ENCODE measurements at places on chromosomes 11 and 22. TPM values are rescaled to one million over a fixed set of nuclear protein-coding genes. Genes with fewer than 3 reads are reported as not detected.

DNA sequence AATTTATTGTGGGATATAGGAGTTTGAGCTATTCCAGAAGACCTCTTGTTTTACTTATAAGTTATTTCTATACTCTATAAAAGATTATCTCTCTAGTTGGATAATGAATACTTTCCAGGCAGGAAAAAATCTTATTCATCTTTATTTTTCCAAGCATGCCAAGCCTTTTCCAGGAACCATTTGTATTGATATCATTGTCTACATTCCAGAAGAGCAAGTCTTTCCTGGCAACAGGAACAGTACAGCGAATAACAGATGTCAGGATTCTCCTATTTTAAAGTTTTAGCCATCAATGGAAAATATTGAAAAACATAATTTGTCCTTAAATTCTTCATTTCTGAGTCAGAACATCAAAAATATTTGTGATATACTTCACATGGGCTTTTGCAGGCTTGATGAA lies 5.2 kb upstream of the NXPE1 start:
- DNase-seq, result no peak
- H3K36me3 ChIP-seq, result no peaks in the 10 kb centered on the region
- no peak overlapping the region for H3K4me3 ChIP-seq
- H3K4me1 ChIP-seq, result no peaks in the 10 kb centered on the region
- H3K27me3 ChIP-seq, result no peaks in the 10 kb centered on the region

The KIF18A gene
- total RNA-seq, result 2.6 TPM

The OR8D4 gene
- total RNA-seq, result not detected

The KCNA4 gene
- not detected for total RNA-seq

GRCh38 chr11:120061036-120061760 lies 76.7 kb downstream of the TRIM29 start:
- H3K27ac ChIP-seq, result no peak overlapping the region
- peaks cover under 1% of the 10 kb centered on the region for H3K36me3 ChIP-seq
- no peak for DNase-seq
- H3K4me3 ChIP-seq, result no peak overlapping the region
- H3K4me1 ChIP-seq, result peaks cover 15% of the 10 kb centered on the region

The TEX54 gene
- 1.0 TPM for total RNA-seq

DNA sequence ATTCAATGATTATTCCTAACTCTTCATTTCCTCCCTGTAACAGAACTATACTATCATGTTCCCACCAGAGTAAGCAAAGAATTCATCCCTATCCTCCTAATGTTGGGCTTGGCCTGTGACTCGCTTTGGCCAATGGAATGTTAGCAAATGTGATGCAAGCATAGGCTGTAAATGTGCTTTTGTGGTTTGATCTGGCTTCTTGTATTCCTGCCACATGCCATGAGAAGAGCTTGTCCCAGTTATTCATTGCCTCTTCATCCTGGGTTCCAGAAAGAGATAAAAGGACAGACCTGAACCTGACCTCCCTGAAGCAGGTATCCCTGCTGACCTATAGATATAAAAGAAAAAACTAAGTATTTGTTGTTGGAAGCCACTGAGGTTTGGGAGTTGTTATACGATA lies 51.0 kb downstream of the SYTL2 start:
- no peaks in the 10 kb centered on the region for H3K36me3 ChIP-seq
- H3K4me3 ChIP-seq, result no peak overlapping the region
- DNase-seq, result no peak
- H3K4me1 ChIP-seq, result no peaks in the 10 kb centered on the region
- H3K27ac ChIP-seq, result no peak overlapping the region

The ATL3 gene
- total RNA-seq, result 9.4 TPM

The TRIM21 gene
- total RNA-seq, result 8.3 TPM

- DNase-seq, result no peak
- no peaks in the 10 kb centered on the region for H3K36me3 ChIP-seq
- no peaks in the 10 kb centered on the region for H3K4me1 ChIP-seq
- no peaks in the 10 kb centered on the region for H3K27me3 ChIP-seq
- H3K4me3 ChIP-seq, result no peak overlapping the region
Observed at GRCh38 chr11:122398167-122398566, 257.4 kb upstream of the UBASH3B start.

DNA sequence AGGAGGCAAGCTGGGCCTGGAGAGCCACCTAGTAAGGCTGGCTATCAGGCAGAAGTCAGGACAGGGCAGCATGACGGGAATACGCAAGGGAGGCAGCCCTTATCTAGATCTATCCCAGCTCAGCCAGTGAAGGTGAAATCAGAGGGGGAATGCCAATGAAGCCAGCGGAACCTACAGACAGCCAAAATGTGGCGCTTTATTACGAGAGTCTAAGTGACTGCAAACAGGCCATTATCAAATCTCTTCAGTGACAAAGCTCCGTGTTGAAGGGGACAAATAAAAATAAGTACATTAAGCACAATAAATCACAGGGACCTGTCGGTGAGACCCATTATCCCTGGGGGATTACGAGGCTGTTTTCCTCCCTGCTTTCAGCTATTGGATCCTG lies 22.8 kb downstream of the LARGE1 start:
- DNase-seq, result no peak
- no peak overlapping the region for H3K27ac ChIP-seq
- peaks cover 26% of the 10 kb centered on the region for H3K4me1 ChIP-seq

DNA sequence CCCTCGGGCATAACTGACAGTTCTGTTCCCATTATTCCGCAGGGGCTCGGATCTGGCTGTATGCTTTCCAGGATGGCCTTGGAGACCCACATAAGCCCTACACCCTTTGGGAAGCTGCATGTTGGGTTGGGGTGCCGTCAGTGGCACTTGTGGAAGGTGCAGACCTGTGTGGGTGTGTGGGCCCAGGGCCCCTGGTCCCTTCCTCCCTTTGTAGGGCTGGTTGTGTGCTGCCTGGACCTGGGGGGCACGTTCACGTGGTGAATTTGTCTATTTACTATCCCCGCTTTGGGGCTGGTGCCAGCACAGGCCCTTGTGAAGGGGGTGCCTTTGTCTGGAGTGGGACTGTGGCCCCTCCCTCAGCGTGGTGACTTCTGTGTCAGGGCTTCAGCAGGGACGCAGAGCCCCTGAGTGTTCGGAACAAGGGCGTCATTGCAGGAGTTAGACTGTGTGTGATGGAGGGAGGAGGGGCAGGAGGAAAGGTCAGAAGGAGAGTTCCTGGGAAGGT lies 15.0 kb upstream of the PPP6R3 start:
- peaks cover 8% of the 10 kb centered on the region for H3K27me3 ChIP-seq
- H3K36me3 ChIP-seq, result no peaks in the 10 kb centered on the region
- H3K27ac ChIP-seq, result no peak overlapping the region

DNA sequence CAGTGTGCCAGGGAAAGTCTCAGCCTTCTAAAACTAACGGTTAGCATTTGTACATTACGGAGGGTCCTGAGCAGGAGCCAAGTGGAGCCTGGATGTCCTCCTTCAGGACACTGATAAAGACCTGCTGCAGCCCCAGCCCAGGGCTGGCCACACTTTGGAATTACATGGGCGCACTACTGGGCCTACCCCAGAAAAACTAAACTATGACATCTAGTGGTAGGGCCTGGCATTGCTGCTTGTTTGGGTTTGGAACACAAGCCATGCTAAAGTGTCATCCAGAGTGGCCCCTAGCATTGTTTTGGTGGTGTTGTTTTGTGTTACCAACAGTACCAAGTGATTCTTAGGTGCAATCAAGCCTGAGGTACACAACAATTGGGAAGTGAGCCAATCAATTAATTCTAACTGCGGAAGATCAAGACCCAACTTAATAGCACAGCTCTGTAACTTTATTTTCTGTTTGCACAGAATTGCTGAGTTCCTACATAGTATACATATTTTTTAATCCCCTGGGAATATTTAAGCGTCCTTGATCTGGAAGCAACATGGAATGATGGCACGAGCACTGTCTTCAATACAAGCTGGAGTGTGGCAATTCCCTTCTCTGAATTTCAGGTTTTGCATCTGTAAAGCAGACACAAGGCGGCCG lies 340.7 kb downstream of the LARGE1 start:
- H3K27ac ChIP-seq, result no peak overlapping the region
- no peak overlapping the region for H3K4me3 ChIP-seq
- no peaks in the 10 kb centered on the region for H3K4me1 ChIP-seq
- H3K27me3 ChIP-seq, result peaks cover 3% of the 10 kb centered on the region

DNA sequence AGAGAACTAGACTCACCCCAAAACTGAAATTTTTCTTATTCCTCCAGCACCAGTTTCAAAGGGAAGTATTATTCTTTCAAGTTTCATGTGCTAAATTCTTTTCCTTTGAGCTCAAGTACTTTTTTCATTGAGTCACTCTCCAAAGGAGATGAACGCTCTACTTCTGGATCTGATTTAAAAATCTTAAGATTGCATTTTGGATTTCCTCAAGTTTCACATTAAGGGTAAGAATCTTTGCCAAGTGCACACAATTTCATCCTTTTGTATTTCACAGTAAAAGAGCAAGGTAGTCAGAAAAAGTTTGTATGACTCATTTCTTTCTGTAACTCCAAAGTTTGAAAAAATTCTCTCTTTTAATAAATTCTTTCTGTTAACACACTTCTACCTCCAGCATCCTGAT lies 435.5 kb downstream of the RAB38 start:
- H3K27me3 ChIP-seq, result no peaks in the 10 kb centered on the region
- DNase-seq, result no peak
- H3K4me1 ChIP-seq, result no peaks in the 10 kb centered on the region
- no peaks in the 10 kb centered on the region for H3K36me3 ChIP-seq
- H3K4me3 ChIP-seq, result no peak overlapping the region
- no peak overlapping the region for H3K27ac ChIP-seq

The LDHAL6A gene
- not detected for total RNA-seq

The PANX3 gene
- not detected for total RNA-seq

The ANO5 gene
- total RNA-seq, result 5.4 TPM

The WNT7B gene
- total RNA-seq, result 0.37 TPM

DNA sequence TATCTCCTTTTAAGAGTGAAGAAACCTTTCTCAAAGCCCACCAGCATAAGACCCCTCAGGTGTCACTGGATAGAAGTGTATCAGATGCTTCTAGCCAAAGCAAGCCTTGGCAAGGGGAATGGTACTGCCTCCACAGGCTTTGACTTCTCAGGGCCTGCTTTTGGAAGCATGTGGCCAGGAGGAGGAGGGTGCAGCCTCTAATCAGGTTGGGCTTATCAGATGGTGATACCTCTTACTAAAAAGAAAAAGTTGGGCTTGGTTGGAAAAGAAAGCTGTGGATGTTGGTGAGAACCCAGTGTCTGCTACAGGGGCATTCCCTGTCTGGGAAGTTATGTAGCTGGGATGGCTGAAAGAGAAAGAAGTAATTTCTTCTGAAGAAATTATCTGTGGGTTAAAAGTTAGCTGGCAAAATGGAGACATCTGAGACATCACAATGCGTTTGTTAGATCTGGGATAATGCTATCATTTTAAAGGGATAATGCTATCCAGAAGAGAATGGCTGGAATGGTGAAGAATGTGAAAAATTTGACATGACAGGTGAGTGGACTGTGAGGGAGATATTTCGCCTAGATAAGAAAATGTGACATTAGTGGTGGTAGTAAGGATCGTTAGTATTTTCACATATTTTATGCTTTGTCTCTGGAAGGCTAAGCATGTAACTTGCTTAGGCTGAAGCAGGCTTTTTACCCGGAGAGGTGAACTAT lies 7.2 kb downstream of the APLP2 start:
- no peak overlapping the region for H3K4me3 ChIP-seq
- no peak overlapping the region for H3K27ac ChIP-seq
- no peaks in the 10 kb centered on the region for H3K36me3 ChIP-seq
- H3K27me3 ChIP-seq, result no peaks in the 10 kb centered on the region

DNA sequence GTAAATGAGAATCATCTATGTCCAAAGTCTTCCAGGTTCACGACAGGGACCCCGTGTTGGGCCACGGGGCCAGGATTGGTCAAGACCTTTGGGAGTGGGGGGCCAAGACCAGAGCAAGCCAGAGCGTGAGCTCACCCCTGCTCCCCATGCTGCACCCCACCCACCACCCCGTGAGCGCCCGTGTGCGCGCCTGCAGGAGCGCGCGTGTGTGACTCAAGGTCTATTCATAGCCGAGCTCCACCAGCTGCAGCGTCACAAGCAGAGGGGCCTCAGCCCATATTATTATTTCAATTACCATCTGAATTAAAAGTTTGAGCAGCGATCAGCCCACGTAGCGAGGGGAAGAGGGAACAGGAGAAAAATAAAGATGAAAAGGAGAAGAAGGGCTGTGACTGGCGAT lies 5.2 kb downstream of the KCNJ4 start:
- H3K36me3 ChIP-seq, result no peaks in the 10 kb centered on the region
- peaks cover 1% of the 10 kb centered on the region for H3K4me1 ChIP-seq
- DNase-seq, result no peak
- no peak overlapping the region for H3K4me3 ChIP-seq
- no peak overlapping the region for H3K27ac ChIP-seq

DNA sequence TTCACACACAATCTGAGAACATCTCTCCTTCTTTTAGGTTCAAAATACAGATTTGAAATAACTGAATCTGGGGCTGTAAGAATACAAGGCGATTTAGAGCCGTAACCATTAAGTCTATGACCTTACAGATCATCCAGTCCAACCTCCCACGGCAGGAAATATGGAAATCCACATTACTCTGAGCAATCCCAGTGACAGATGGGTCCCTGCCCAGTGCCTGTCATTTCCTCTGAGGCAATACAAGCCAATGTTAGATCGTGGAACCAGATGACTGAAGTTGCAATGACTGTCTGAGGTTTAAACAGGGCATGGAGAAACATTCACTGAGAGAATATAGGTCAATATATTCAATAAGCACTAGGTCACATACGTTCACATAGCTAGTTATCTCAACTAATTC lies 77.4 kb upstream of the OR5AK2 start:
- no peak for DNase-seq
- no peak overlapping the region for H3K4me3 ChIP-seq
- no peak overlapping the region for H3K27ac ChIP-seq

- no peak overlapping the region for H3K4me3 ChIP-seq
- H3K4me1 ChIP-seq, result no peaks in the 10 kb centered on the region
- DNase-seq, result no peak
- peaks cover 2% of the 10 kb centered on the region for H3K27me3 ChIP-seq
- H3K27ac ChIP-seq, result no peak overlapping the region
Observed at GRCh38 chr11:44389963-44390605, 80.1 kb upstream of the ALX4 start.

- no peak for DNase-seq
- H3K36me3 ChIP-seq, result no peaks in the 10 kb centered on the region
- no peaks in the 10 kb centered on the region for H3K4me1 ChIP-seq
- H3K27me3 ChIP-seq, result no peaks in the 10 kb centered on the region
- no peak overlapping the region for H3K27ac ChIP-seq
- H3K4me3 ChIP-seq, result no peak overlapping the region
Observed at GRCh38 chr11:94574193-94574961, 7.2 kb downstream of the PIWIL4 start.

The PRR33 gene
- total RNA-seq, result not detected

GRCh38 chr11:113873236-113873626 lies 2.1 kb downstream of the USP28 start:
- H3K27ac ChIP-seq, result no peak overlapping the region
- no peak for DNase-seq
- peaks cover 17% of the 10 kb centered on the region for H3K4me1 ChIP-seq
- no peaks in the 10 kb centered on the region for H3K36me3 ChIP-seq
- peak overlapping the region; percentile 79 for H3K4me3 ChIP-seq

The RFPL2 gene
- 1.4 TPM for total RNA-seq

- peaks cover 1% of the 10 kb centered on the region for H3K4me1 ChIP-seq
- H3K27ac ChIP-seq, result no peak overlapping the region
- H3K36me3 ChIP-seq, result no peaks in the 10 kb centered on the region
- DNase-seq, result no peak
- H3K27me3 ChIP-seq, result peaks cover 4% of the 10 kb centered on the region
- H3K4me3 ChIP-seq, result no peak overlapping the region
Observed at GRCh38 chr11:75797116-75797515, 17.9 kb upstream of the UVRAG start.

All from glutamatergic neuron (in vitro differentiated cells).